ENCODE measurements at places on chromosomes 4 and X. TPM values are rescaled to one million over a fixed set of nuclear protein-coding genes. Genes with fewer than 3 reads are reported as not detected.

NLGN3 gene
- polyA plus RNA-seq = not detected

RASSF6 gene
- polyA plus RNA-seq = not detected

CYLC1 gene
- polyA plus RNA-seq = not detected

GYG2 gene
- not detected for polyA plus RNA-seq
